Activated B cell treated with CpG ODN at 0.5 μM for 24 hours (primary cell): ENCODE measurements at places on chromosomes 16 and 17. TPM values are rescaled to one million over a fixed set of nuclear protein-coding genes. Genes with fewer than 3 reads are reported as not detected.

DNA sequence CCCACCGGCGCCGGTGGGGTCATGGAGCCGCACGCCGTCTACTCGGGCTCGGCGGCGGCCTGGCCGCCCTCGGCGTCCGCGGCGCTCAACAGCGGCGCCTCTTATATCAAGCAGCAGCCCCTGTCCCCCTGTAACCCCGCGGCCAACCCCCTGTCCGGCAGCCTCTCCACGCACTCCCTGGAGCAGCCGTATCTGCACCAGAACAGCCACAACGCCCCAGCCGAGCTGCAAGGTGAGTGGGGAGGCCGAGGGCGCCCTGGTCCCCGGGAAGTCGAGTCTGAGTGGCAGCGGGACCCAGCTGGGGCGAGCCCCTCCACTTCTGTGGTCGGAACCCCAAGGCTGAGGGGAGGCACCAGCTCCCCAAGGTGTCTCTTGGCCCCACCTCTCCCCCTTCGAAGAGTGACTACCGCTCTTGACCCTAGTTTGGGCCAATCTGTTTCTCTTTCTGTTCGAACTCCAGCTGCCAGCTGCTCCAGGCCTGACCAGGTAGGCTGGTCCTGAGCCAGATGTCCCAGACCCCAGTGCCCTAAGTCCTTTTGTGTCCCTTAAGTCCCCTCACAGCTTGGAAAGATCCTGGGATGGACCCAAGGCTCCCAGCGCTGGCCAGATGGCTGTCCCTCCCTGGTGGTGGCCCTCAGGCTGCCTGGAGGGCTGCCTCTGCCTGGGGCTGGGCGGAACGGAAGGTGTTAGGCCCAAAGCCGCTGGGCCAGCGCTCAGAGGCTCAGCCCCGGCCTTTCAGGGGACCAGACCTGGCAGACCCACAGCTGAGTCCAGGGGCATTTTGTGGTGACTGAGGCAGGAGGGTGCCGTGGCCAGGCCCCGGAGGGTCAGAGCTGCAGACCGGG, 1.2 kb downstream of the FOXF1 start:
- H3K36me3 ChIP-seq, result no peaks in the 10 kb centered on the region
- DNase-seq, result no peak
- peaks cover 18% of the 10 kb centered on the region for H3K4me1 ChIP-seq
- peak overlapping the region; percentile 52 for H3K4me3 ChIP-seq
- H3K27ac ChIP-seq, result no peak overlapping the region

Gene CES4A
- total RNA-seq, result 7.1 and 10.2 TPM in 2 replicates

Gene CNP
- total RNA-seq, result 47.2 and 48.0 TPM in 2 replicates

Gene CMTM2
- not detected in 2 replicates for total RNA-seq

Gene TBX21
- 3.6 and 3.8 TPM in 2 replicates for total RNA-seq

Gene DPEP2
- total RNA-seq, result 10.5 and 13.8 TPM in 2 replicates

DNA sequence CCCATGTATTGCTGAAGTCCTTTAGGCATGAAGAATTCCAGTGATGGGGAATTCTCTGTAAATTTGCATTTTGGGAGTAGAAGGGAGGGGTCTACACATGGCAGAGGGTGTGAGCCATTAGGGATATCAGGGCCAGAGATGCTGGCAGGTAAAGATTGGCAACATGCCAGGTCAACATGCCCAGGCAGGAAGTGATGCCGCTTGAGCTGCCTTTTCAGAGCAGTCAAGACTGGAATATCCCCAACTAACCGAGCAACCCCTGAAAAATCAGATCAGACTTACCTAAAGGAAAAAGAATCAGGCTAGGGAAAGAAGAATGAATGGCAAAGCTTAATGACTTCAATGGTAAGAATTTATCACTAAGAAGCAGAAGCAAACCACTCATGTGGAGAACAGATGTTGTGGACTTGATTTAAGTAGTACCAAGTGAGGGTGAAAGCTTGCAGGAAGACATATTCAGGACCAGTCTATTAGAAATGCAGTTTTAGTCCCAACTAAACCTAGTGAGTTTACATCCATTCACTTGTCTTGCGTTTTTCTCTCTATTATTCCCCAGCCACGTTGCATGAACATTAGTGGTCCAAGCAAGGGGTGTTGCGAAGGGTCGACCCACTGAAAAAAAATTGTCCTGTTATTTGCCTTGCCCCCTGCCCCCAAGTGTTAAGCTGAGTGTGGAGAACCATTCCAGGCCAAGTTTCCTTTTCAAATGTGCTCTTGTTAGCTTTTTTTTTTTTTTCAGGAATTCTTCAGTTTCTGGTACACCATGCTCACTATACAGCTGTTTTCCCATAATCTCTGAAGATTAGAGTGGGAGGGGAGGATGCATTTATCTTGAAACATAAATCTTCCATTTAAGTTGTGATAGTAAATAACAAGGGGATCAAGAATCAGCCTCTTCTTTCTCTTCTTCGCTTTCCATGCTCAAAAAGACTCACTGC, 105.2 kb downstream of the ABCA8 start:
- no peak for DNase-seq
- H3K4me1 ChIP-seq, result no peaks in the 10 kb centered on the region
- no peak overlapping the region for H3K27ac ChIP-seq
- peaks cover 5% of the 10 kb centered on the region for H3K27me3 ChIP-seq
- no peaks in the 10 kb centered on the region for H3K36me3 ChIP-seq
- no peak overlapping the region for H3K4me3 ChIP-seq

GRCh38 chr16:3480901-3481695, 14.2 kb downstream of the C16orf90 start:
- no peak overlapping the region for H3K27ac ChIP-seq
- DNase-seq, result no peak
- no peak overlapping the region for H3K4me3 ChIP-seq
- H3K36me3 ChIP-seq, result peaks cover 74% of the 10 kb centered on the region
- no peaks in the 10 kb centered on the region for H3K4me1 ChIP-seq

GRCh38 chr16:55035956-55036355, 105.3 kb downstream of the IRX5 start:
- H3K27ac ChIP-seq, result no peak overlapping the region
- no peak overlapping the region for H3K4me3 ChIP-seq
- no peaks in the 10 kb centered on the region for H3K27me3 ChIP-seq

GRCh38 chr17:5592382-5592781, 8.1 kb upstream of the NLRP1 start:
- no peak overlapping the region for H3K4me3 ChIP-seq
- H3K27me3 ChIP-seq, result peaks cover 30% of the 10 kb centered on the region
- peaks cover 1% of the 10 kb centered on the region for H3K4me1 ChIP-seq
- no peak overlapping the region for H3K27ac ChIP-seq
- no peak for DNase-seq

DNA sequence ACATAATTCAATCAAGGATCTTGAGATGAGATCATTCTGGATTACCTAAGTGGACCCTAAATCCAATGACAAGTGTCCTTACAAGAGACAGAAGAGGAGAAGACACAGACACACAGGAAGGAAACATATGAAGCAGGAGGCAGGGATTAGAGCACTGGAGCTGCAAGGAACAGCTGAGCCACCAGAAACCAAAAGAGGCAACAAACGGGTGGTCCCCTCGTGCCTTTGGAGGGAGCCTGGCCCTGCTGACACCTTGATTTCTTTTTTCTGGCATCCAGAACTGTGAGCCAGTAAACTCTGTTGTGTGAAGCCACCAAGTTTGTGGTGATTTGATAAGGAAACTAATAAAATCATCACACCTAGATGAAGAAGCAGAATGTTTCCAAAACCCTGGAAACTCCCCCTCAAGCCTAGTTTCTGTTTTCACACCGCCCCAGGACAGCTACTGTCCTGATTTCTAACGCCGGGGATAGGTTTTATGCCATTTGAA, 115.2 kb downstream of the PITPNC1 start:
- H3K27me3 ChIP-seq, result no peaks in the 10 kb centered on the region
- H3K4me3 ChIP-seq, result no peak overlapping the region
- peaks cover 4% of the 10 kb centered on the region for H3K4me1 ChIP-seq

Gene ZNF821
- 10.6 and 13.6 TPM in 2 replicates for total RNA-seq

DNA sequence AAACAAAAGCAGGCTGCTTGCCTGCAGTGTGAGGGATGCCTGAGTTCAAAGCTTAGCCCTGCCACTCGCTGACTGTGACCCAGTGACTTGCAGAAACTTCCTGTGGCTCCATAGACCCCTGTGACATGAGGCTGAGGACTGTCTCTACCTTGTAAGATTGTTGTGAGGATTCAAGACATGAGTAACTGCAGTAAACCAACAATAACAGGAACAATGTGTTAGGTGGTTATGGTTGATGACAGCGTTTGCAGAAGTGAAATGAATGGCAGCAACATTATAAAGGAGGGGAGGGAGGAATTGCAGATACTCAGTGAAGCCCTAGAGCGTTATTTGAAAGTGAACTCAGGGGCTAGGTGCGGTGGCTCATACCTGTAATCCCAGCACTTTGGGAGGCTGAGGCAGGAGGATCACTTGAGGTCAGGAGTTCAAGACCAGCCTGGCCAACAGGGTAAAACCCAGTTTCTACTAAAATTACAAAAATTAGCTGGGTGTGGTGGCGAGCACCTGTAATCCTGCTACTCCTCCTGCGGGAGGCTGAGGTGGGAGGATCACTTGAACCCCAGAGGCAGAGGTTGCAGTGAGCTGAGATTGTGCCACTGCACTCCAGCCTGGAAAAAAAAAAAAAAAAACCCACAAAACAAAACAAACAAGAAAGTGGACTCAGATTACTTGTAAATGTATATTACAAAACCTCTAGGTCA, 33.5 kb upstream of the EMP2 start:
- peaks cover 3% of the 10 kb centered on the region for H3K27me3 ChIP-seq
- H3K4me3 ChIP-seq, result no peak overlapping the region
- peaks cover 26% of the 10 kb centered on the region for H3K4me1 ChIP-seq
- DNase-seq, result no peak
- H3K36me3 ChIP-seq, result no peaks in the 10 kb centered on the region

Gene ELOB
- total RNA-seq, result 172 and 190 TPM in 2 replicates

DNA sequence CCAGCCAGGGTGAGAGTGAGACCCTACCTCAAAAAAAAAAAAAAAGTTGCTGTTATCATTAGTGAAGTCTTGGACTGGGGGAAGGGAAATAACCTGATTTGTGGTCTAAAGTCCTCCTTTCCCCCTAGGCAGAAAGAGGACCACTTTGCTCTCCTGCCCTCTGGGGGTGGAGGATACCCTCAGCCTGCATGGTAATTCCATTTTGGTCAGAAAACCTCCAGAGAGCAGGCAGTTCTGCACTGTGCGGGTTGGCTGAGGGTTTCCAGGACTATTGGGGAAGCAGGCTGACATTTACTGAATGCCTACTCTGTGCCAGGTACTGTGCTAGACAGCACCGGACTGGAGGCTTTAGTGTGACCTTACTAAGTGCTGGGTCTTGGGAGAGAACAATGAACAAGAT, 2.6 kb downstream of the ADAP2 start:
- no peak overlapping the region for H3K4me3 ChIP-seq
- H3K27me3 ChIP-seq, result peaks cover 1% of the 10 kb centered on the region
- H3K27ac ChIP-seq, result no peak overlapping the region

DNA sequence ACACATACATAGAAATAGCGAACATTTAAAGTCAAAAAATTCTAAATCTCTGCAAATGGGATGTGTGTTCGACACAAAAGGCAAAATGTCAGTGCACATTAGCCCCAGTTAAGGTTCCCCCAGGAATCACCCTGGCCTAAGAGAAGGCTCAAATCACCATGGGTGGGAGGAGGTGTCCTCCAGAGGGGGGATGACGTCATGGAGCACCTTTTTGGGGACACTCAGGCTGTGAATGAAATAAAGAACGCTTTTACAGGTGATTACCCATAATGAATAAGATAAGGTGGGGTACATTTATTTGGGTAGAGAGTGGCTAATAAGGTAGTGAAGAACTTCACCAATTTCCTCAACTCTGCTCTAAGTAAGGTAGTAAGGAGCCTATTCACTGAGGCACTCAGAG, 26.4 kb downstream of the WNT3 start:
- H3K36me3 ChIP-seq, result no peaks in the 10 kb centered on the region
- H3K27ac ChIP-seq, result no peak overlapping the region
- H3K27me3 ChIP-seq, result peaks cover 38% of the 10 kb centered on the region
- DNase-seq, result no peak

DNA sequence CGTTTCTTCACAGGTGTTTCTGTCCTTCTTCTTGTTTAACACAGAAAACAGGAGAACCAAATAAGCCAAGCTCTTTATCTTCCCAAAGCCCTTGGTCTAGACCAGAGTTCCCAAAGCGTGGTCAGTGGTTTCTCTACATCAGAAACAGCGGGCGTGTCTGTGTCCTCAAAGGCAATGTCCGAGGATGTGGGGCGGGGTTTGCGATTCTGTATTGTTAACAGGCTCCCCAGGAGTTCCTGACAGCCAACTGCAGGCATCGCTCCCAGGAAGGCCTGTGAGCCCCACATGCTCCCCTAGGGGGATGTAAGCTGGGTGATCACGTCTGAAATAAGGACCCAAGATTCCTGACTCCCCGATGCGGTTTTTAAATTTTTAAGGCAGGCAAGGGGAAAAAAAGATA, 28.4 kb upstream of the SLC25A19 start:
- H3K27ac ChIP-seq, result peak overlapping the region; percentile 93
- DNase-seq, result no peak
- peaks cover 59% of the 10 kb centered on the region for H3K36me3 ChIP-seq
- H3K4me1 ChIP-seq, result peaks cover 86% of the 10 kb centered on the region
- no peak overlapping the region for H3K4me3 ChIP-seq
- no peaks in the 10 kb centered on the region for H3K27me3 ChIP-seq

DNA sequence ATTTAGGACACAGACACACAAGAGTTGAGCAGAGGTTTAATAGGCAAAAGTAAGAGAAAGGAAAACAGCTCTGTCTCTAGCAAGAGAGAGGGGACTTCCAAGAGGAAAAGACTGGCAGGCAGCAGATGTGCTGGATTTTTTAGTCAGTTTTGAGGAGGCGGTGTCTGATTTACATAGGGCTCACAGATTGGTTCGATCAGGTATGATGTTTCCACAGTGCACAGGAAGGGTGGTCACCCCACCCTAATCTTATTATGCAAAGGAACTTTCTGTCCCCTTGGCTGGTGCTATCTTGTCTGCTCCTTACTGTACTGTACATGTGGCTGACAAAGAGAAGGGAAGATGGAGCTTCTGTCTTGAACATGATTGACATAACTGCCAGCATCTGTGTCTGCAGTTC, 25.3 kb downstream of the BFAR start:
- no peaks in the 10 kb centered on the region for H3K27me3 ChIP-seq
- peak overlapping the region; percentile 24 for H3K4me3 ChIP-seq
- peak overlapping the region; percentile 79 for H3K27ac ChIP-seq
- peaks cover 67% of the 10 kb centered on the region for H3K36me3 ChIP-seq
- no peak for DNase-seq

Gene ANKRD40CL
- total RNA-seq, result 0.42 TPM in 1 of 2 replicates, not detected in the other

GRCh38 chr16:80743772-80744171, 60.6 kb downstream of the CDYL2 start:
- H3K4me1 ChIP-seq, result no peaks in the 10 kb centered on the region
- no peaks in the 10 kb centered on the region for H3K27me3 ChIP-seq
- no peak overlapping the region for H3K4me3 ChIP-seq
- H3K36me3 ChIP-seq, result peaks cover 3% of the 10 kb centered on the region
- no peak overlapping the region for H3K27ac ChIP-seq
- DNase-seq, result no peak

Gene CCT6B
- 2.1 and 2.4 TPM in 2 replicates for total RNA-seq

Gene C17orf113
- 3.1 and 4.5 TPM in 2 replicates for total RNA-seq

DNA sequence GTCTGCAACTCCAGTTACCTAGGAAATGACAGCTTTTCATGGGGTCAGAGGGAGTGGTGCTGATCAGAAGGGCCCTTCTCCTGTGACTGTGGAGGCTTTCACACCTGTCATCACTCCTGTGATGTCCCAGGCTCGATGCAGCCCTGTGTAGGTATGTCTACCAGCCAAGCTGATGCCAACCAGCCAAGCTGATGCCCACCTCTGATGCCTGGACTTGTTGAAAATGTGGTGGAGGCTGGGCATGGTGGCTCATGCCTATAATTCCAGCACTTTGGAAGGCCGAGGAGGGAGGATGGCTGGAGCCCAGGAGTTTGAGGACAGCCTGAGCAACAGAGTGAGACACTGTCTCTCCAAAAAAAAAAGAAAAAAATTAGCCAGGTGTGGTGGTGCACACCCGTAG, 33.7 kb upstream of the RGS9 start:
- peaks cover 5% of the 10 kb centered on the region for H3K27me3 ChIP-seq
- no peak overlapping the region for H3K27ac ChIP-seq
- DNase-seq, result no peak
- H3K4me1 ChIP-seq, result peaks cover 19% of the 10 kb centered on the region

Gene TOM1L2
- total RNA-seq, result 15.2 and 18.3 TPM in 2 replicates
